ENCODE measurements at places on chromosomes 2 and 18.

DNA sequence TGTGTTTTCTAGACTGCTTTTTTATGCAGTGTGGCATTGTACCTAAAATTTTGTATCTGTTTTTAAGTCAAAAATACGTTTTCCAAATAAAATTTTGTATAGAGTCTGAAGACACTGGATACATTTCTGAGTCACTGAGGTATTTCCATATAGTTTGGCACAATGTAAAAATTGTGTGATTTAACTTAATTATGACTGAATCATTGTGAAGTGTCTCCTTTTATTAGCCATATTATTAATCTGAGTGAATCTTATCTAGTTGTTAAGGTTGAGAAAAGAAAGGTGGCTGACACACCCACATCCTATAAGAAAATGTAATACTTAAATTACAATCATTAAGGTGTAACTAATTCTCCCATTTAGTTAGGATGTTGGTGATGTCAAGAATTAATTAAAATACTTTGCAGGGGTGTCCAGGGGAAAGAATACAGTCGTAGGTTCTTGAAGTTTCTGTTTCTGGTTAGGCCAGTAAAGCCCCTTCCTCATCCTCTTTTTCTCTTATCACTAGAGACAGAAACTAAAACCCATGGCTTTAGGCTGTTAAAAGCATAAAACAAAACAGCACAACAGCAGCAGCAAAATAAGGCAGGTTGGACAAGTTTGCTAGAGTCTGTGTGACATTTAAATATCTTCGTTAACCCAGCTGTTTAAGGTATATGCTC is 71.6 kb downstream of the UBE2E3 start:
- no peak for DNase-seq

DNA sequence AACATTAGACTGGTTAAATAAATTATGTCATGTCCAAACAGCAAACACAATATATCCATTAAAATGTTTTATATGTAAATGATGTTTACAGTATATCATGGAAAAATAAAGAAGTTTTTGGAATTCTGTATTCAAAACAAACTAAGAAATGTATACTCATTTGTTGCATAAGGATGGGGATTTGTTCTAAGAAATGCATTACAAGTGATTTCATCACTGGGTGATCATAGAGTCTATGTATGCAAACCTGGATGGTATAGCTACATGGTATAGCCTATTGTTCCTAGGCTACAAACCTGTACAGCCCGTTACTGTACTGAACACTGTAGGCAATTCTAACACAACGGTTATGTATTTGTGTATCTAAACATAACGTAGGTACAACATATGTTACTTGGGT is 35.1 kb downstream of the ARL5A start:
- no peak for DNase-seq

- no peak for DNase-seq
These were observed 264.2 kb downstream of the LNPK start for GRCh38 chr2:175737722-175738361.

DNA sequence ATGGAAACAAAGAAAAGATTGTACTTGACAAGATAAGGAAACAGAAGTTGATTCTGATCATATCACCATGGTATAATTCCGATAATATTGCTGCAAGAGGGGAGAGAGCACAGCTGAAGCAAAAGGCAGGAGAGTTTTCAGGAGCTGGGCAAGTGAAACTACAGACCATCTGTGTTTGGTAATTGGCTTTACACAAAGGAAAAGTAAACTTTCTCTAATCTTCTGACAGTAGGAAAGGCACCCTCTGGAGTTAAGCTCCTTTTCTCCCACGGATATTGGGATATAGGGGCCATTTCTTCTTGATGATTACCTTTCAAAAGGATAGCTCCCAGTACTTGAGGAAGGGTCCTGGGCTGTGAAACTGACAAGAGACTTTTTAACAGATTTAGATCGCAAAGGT is 29.9 kb upstream of the REG3A start:
- no peak for DNase-seq

GRCh38 chr2:237915576-237915975 is 51.2 kb upstream of the UBE2F start:
- no peak for DNase-seq

GRCh38 chr2:237391140-237391539 is 22.8 kb downstream of the COL6A3 start:
- DNase-seq = no peak

GRCh38 chr18:48940854-48941611 is 9.7 kb downstream of the SMAD7 start:
- peak; percentile 46 for DNase-seq

GRCh38 chr2:234022424-234022823 is 28.1 kb upstream of the SPP2 start:
- no peak for DNase-seq

GRCh38 chr2:86047575-86048382 is 57.9 kb downstream of the POLR1A start:
- DNase-seq = no peak

GRCh38 chr2:101305035-101305434 is 3.5 kb downstream of the RNF149 start:
- DNase-seq = peak; percentile 17

DNA sequence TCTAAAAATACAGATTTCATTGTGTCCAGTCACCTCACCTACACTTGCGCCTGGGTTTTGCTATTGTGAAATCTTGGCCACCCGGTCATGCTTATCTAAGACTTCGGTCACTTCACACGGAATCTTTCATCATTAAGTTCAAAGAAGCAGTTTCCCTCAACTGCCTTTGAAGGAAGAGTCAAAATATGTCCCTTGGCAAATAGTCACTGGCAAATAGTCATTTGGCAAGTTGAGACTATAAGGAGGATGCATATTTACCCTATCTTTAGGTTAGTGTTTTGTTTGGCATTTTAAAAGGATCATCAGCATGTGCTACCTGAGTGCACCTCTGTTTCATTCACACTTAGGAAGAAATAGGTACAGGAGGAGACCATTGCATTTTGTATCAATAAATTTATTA is 95.9 kb downstream of the FEZ2 start:
- DNase-seq = no peak

- no peak for DNase-seq
These were observed 243.0 kb downstream of the MBD5 start for GRCh38 chr2:148263890-148264289.

GRCh38 chr18:51614033-51614432 is 416.6 kb upstream of the MEX3C start:
- peak; percentile 26 for DNase-seq

GRCh38 chr18:3450012-3450798 is at the start of gene TGIF1:
Gene TGIF1 (plus strand): TSS chr18:3450172. CDS start chr18:3450490, 318 bp downstream.
- DNase-seq = peak; percentile 78

- no peak for DNase-seq
These were observed 52.1 kb downstream of the ZBTB7C start for GRCh38 chr18:48356909-48357631.

All from ELR (cell line).